ENCODE measurements at places on chromosomes 4 and X.

GRCh38 chrX:74492720-74493201, 71.5 kb downstream of the SLC16A2 start:
- DNase-seq: no peak

GRCh38 chrX:10083809-10084208, 73.0 kb upstream of the CLCN4 start:
- DNase-seq: no peak

GRCh38 chr4:13933191-13933590, 305.7 kb upstream of the BOD1L1 start:
- DNase-seq: no peak

DNA sequence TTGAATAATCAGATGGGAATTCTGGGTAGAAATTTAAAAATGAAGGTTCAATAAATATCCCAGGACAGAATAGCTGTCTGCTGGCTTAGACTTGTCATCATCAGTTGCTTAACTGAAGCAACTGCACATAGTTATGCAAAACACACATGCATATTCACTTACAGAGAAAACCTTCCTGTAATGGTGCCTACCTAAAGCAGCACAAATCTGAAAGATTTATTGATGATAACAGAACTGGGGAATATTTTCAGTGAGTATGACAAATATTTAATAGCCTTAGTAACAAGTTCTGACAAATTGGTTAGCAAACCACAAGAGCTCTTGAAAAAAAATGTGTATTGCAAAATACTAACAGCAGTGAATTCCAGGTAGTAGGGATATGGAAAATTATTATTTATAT, 606.8 kb upstream of the BOD1L1 start:
- no peak for DNase-seq

- DNase-seq: no peak
Observed at GRCh38 chr4:114921790-114922591, 191.4 kb downstream of the NDST4 start.

GRCh38 chr4:95050980-95051701, 293.4 kb downstream of the BMPR1B start:
- DNase-seq: no peak

DNA sequence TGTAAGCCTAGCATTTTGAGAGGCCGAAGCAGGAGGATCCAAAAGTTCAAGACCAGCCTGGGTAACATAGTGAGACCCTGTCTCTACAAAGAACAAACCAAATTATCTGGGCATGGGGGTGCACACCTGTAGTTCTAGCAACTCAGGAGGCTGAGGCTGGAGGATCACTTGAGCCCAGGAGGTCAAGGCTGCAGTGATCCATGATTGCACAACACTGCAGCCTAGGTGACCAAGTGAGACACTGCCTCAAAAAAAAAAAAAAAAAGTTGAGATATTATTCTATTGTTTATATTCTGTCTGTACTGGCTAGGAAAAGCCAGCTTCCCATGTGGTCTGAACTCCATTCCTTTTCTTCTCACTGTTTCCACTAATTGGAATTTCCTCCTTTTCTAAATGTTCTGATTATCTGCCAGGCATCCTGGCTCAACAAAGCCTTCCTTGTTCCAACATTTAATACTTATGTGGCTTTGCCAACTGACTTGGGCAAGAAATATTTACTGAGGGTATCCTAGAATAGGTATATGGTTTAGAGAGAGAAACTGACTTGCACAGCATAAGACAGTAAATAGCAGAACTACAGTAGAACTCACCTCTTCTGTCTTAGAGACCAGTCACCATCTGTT, 175.2 kb upstream of the ADAMTS3 start:
- no peak for DNase-seq

GRCh38 chr4:88697141-88697540, 488 bp downstream of the NAP1L5 start:
- no peak for DNase-seq

DNA sequence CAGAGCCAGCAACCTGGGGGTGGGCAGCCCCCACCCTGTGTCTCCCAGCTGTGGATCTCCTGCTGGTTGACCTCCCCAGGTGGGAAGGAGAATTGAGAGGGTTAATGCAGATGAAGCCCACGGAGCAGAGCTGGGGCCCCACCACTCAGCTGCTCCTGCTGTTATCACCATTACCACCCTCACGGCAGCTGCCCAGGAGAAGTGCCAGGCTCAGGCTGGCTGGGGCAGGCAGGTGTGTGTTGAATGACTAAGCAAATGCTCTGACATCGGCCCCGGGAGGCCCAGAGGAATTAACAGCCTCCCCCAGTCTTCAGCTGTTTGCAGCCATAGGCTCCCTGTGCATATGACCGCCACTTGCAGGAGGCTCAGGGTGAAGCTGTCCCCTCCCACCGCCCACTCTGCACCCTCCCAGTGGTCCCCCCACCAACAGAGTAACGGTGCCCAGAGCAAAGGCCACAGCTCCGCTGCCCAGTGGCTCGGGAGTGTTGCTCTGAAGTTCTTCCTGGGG, 133.8 kb downstream of the CPZ start:
- DNase-seq: no peak

GRCh38 chr4:76341063-76341462, 34.5 kb downstream of the STBD1 start:
- no peak for DNase-seq

- DNase-seq: no peak
Observed at GRCh38 chr4:17448689-17449088, 63.2 kb downstream of the QDPR start.

DNA sequence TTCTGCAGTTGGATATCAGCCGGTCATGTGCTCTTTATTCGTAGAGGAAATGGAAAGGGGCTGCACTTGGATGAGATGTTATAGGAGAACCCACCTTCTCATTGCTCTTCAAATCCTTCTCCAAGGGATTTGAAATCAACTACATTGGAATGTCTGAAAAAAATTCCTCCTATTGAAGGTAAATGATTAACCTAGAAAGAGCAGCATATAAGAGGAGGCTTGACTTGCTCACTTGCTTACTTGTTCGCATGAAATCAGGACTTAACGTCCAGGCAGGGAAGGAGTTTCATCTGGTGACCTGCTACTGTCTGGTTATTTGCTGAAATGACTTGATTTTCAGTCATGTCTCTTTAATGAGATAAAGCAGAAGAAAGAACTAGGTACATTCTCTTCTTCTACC, 338.4 kb upstream of the NOCT start:
- DNase-seq: no peak

GRCh38 chr4:53589511-53589910, 1.8 kb downstream of the LNX1 start:
- DNase-seq: no peak

DNA sequence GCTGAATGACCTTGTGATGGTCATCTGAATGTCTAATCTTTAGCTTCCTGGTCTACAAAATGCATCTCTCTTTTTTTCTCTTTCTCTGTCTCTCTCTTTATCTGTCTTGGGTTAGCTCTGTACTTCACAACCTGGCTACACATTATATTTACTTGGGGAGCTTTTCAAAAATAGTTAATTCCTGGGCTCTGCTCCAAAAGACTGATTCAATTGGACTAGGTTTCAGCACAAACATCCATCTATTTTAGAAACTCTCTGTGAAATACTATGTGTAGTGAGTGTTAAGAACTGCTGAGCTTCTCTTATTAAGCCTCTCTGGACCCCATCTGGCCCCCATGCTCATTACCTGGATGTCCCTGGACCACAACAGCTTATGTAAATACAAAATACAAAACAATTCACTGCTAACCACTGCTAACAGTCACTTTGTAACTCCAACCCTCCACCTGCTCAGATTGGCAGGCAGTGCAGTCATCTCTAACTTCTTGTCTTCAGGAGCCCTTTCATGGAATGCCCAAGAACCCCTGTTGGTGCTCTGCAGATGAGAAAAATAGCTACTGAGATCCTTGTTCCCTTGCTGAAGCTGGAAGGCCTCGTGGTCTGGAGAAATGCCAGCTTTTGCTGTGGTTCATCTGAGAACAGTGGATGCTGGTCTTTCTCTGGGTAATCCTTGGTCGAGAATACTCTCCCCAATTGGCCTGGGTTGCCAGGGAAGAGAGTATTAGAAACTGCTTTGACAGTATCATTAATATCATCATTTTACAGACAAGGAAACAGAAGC, 14.8 kb upstream of the BOD1L1 start:
- no peak for DNase-seq

GRCh38 chr4:109798866-109799265, 2.9 kb downstream of the CFI start:
- DNase-seq: no peak

DNA sequence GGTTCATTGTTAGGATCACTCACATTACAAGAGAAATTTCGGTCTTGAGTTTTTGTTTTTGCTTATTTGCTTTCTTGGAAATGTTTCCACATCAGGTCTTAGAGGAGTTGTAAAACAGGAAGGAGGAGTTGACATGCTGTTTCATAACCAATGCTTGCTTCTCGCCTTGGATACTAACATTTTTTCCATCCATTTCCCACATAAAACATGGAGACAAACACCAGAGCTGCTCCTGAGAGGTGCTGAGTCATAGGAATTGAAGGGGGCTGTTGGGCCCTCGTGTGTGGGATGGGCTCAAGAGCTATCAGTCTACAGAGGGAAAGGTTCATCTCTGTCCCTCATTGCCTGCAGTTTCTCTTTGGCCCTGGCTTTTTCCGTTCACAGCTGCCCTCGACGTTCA, 29.9 kb downstream of the TBL1X start:
- no peak for DNase-seq

- no peak for DNase-seq
Observed at GRCh38 chr4:163673848-163674697, 179.6 kb downstream of the TMA16 start.

- no peak for DNase-seq
Observed at GRCh38 chrX:118751950-118752783, 24.8 kb downstream of the IL13RA1 start.

Data from stimulated activated CD4-positive, alpha-beta T cell treated with anti-CD3 and anti-CD28 coated beads, TNF-alpha, amount 100 ng/mL, for 1 hour (primary cell).